ENCODE measurements at places on chromosomes 11 and 22.

GRCh38 chr11:75334402-75334891 lies 17.0 kb downstream of the ARRB1 start:
- no peak for DNase-seq

- DNase-seq, result no peak
These were observed 12.2 kb downstream of the FBXO7 start for GRCh38 chr22:32486656-32487390.

DNA sequence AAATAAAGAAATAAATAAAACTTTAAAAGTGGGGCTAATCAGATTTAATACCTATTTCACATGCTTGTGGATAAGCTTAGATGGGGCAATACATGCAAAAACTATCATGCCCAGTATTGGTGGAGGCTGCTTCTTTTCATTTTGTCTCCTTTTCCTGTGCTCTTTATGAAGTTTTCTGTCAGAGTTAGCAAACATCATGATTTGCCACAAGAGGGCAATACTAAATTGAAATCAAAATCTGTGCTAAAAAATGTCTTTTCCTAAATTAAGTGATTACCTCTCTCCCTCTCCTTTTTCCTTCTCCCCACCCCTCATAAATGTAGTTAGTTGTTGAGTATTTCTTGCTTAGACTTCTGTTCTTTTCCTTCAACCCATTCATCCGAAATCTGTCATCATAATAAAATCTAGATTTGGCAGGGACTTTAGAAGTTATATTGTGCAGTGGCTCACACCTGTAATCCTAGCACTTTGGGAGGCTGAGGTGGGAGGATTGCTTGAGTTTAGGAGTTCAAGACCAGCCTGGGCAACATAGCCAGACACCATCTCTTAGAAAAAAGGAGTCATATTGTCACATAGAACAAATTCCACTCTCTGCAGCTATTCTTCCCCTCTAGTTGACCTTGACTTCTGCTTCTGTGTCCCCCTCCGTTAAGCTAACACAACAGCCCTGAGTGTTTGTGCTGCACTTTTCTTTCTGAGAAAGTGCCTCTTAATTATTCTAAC lies 4.7 kb upstream of the ARHGAP42 start:
- no peak for DNase-seq

- no peak for DNase-seq
These were observed 66.7 kb upstream of the PAX6 start for GRCh38 chr11:31877863-31878262.

GRCh38 chr11:364991-365725 lies 4.1 kb upstream of the B4GALNT4 start:
- no peak for DNase-seq

DNA sequence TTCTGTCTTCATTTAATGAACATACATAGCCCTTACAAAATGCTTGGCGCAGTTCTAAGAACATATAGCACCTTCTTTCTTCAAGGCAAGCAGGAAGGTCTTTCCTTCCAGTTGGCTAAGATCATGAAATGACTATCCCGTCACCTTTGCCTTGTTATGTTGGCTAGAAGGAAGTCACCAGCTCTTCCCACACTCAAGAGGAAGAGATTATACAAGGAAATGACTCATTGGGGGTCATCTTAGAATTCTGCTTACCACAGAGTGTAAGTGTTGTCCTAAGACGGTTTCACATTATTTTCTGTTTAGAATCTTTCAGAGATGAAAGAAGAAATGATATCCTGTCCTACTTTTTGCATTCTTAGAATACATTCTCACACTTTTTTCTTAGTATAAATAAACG lies 808.0 kb upstream of the LUZP2 start:
- no peak for DNase-seq

GRCh38 chr11:117921456-117921855 lies 7.7 kb downstream of the TMPRSS13 start:
- DNase-seq, result no peak

DNA sequence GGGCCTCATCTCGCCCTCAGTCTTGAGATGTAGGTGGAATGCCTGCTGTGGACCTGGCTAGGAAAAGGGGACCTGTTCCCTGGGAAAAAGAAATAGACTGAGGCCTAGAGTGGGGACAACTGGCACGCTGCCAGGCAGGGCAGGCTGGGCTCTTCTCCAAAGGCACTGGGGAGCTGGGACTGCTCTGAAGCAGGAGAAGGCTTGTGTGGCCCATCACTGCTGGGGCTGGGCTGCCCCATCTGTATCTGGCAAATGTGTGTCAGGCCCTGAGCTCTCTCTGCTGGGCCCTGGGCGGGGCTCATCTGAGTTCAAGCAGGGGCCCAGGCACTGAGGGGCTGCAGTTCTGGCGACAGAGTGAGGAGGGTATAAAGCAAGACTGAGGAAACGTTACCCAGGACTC lies 32.9 kb downstream of the ARVCF start:
- no peak for DNase-seq
